ENCODE measurements at places on chromosomes 6 and 20.

GRCh38 chr20:36060676-36061075 lies 92.3 kb downstream of the CNBD2 start:
- no peak for DNase-seq

GRCh38 chr6:15929685-15930084 lies 199.2 kb upstream of the MYLIP start:
- DNase-seq: no peak

- DNase-seq: no peak
Measured at GRCh38 chr6:167719920-167720319, 106.8 kb upstream of the AFDN start.

GRCh38 chr6:125477844-125478243 lies 176.1 kb upstream of the HDDC2 start:
- DNase-seq: no peak

DNA sequence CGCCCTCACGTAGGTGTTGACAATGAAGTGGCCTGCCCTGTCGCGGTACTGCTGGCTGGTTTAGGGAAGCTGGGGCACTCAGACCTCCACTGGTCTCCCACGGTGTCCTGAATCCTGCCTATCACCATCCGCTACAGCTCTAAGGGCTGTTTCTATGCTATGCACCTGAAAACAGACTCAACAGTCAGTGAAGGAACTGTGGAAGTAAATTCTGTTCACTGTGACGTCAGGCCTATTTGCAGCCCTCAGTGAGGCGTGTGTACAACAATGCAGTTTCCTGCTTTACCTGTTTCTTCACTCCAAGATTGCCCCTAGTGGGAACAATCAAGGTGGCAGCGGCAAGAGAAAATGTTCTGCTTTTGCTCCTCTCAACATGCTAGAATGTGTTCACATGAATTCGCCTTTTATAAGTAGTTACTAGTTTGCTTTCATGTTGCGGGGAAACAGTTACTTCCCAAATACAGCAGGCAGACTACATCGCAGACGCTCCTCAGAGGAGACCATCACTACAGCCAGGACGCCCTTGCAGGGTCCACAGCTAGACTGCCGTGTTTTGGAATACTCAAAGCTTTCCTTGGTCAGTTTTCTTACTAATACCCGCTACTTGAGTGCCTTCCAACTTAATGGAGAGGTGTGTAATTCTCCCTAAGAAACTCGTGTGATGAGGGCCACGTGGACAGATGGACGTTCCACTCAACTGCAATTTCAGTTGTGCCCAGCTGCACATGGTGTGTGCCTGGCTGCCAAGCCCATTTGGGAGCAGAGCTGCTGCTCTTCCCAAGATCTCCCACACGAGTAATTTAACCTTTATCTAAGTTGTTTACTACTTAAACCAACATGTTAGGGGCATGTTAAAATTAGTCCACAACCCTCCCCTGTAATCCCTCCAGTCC lies 25.4 kb downstream of the DIDO1 start:
- peak; percentile 23 for DNase-seq

- DNase-seq: no peak
Measured at GRCh38 chr6:81455641-81456040, 296.8 kb downstream of the TENT5A start.

DNA sequence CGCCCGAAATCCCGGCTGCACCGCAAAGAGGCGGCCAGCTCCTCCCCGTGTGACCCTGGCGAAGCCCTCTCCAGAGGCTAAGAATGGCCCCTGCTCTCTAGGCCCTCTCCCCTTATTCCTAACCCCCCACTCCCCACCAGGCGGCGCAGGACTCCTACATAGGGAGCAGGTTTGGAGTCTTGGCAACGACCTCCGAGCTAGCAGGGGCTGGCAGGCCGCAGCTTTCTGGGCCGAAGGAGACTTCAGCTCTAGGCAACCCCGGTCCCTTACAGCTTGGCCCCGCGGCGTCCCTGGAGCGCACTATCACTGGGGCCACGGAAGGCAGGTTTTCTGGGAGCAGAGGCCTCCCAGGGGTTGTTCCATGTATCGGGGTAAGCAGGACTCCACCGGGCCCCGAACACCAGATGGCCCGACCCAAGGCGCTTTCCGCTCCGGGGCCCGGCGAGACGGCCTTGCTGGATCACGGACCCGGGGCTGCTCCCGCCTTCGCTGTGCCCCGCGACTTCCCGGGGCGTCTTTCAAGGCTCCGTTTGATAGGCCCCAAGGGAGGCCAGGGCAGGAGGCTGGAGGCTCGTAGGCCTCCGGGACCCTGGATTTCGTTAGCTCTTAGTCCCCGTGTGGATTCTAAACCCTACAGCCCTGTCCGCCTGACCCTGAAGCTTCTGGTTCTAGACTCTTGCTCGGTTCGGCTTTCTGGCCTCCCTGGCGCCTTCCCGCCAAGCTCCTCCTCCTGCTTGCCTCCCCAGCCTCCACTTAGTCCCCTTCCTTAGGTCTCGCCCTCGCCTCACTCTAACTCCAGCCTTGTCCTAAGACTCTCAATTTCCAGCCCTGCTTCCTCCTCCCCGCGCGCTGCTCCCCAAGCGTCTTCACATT lies 1.9 kb downstream of the SLC32A1 start:
- DNase-seq: no peak

DNA sequence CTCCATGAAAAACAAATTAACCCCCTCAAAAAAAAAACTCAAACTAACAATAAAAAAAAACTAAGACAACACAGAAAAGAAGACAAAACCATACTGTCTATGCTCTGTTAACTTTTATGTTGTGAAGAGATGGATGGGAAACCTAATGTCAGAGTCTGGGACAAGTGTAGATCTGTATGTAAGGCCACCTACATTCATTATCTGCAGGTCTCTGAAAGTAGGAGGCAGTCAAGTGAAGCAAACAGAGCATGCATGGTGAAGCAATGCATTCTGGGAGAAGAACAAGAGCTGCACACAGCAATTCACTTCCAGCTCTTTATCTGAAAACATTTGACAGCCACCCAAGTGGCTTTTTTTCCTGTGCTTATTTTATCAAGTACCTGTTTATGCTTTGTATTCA lies 452.0 kb downstream of the EPHA7 start:
- DNase-seq: no peak

GRCh38 chr6:169852504-169853195 lies 101.2 kb downstream of the ERMARD start:
- no peak for DNase-seq

GRCh38 chr6:166501246-166501645 lies 85.2 kb downstream of the RAMACL start:
- DNase-seq: no peak

DNA sequence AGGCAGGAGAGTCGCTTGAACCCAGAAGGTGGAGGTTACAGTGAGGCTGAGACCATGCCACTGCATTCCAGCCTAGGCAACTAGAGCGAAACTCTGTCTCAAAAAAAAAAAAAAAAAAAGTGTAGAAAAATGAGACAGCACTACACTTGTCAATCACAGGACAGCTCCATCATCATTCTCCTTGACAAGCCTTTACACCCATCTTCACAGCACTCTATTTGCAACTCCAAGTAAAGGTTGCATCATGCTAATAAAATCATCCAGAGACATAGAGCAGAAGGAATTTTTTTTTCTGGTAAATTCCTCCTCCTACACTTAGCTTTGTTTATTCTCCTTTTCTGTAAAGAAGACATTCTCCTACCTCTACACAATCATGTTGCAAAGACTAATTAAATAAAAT lies 791.0 kb upstream of the HS3ST5 start:
- no peak for DNase-seq

DNA sequence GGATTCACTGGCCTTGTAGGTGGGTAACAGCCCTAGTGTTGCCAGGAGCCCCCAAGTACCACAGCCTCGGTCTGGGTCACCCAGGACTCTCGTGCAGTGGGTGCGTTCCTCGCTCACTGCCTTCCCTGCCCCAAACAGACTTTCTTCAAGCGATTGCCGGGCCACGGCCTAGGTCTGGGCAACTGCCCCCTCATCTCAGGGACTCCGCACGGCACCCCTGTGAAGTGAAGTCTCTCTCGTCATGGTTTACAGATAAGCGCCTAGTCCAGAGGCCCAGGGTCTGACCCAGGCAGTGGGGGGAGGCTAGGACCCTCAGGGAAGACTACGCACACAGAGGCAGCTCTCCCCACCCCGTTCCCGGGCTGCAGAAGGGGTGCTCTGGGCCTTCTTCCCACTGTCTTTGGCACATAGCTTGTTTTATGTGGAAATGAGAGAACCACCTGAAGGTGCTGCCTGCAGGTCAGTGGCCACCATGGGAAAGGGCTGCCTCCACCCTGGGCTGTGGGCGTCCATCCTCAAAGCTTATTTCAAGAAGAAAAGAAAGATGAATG lies 220.8 kb downstream of the ERMARD start:
- DNase-seq: no peak

GRCh38 chr6:53032849-53033248 lies 32.4 kb upstream of the FBXO9 start:
- peak; percentile 25 for DNase-seq

- DNase-seq: no peak
Measured at GRCh38 chr6:84447651-84448050, 220.2 kb upstream of the CEP162 start.

DNA sequence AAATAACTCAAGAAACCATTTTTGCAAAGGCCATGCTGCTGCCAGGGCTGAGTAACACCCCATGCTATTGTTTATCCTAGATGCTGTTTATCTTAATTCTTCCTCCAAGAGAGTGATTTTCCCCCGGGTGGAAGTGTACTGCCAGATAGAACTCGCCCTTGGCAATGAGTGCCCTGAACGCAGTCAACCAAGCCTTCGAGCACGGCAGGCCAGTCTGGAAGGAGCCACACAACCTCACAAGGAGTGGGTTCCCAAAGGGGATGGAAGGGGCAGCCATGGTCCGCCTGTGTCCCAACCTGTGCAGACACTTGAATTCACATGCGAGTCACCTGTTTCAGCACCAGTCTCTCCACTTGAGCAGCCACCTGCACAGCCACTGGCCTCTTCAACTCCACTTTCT lies 31.9 kb downstream of the PNPLA1 start:
- no peak for DNase-seq

- DNase-seq: no peak
Measured at GRCh38 chr6:98274691-98275090, 559.7 kb upstream of the POU3F2 start.

DNA sequence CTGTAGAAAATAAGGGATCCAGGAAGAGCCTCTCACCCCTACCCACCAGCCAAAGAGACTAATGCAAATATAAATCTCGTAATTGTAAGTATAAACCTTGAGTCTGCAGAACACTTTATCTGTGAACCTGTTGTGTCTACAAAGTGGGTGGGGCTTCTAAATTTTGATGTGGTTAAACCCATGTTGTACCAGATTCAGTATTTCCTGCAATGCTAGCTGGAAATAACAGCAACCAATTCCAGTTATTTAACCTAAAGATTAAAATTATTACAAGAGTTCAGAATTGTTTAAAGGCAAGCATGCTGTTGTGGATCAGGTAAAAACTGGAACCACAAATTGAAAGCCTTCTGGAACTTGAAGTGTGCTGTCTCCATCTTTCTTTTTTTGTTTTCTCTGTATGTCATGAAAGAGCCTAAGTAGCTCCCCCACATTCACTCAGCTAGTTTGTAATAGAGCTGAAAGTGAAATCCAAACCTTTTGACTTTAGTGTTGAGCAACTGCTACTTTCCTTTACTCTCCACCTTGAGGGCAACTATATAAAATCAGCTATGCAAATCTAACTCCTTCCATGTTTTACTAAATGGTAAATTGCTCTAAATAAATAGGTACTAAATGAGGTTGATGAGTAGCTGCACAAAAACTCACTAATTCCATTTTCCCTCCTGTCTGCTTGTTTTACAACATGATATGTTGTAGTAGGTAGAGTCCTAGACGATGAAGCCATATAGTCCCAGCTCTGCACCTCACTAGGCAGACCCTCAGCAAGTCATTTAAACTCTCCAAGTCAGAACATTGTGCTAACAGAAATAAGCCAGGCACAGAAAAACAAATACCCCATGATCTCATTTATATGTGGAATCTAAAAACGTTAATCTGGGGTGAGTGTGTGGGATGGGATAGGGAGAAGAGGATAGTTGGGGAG lies 17.9 kb upstream of the THEMIS start:
- DNase-seq: no peak

- no peak for DNase-seq
Measured at GRCh38 chr20:7806831-7807230, 133.4 kb downstream of the HAO1 start.

DNA sequence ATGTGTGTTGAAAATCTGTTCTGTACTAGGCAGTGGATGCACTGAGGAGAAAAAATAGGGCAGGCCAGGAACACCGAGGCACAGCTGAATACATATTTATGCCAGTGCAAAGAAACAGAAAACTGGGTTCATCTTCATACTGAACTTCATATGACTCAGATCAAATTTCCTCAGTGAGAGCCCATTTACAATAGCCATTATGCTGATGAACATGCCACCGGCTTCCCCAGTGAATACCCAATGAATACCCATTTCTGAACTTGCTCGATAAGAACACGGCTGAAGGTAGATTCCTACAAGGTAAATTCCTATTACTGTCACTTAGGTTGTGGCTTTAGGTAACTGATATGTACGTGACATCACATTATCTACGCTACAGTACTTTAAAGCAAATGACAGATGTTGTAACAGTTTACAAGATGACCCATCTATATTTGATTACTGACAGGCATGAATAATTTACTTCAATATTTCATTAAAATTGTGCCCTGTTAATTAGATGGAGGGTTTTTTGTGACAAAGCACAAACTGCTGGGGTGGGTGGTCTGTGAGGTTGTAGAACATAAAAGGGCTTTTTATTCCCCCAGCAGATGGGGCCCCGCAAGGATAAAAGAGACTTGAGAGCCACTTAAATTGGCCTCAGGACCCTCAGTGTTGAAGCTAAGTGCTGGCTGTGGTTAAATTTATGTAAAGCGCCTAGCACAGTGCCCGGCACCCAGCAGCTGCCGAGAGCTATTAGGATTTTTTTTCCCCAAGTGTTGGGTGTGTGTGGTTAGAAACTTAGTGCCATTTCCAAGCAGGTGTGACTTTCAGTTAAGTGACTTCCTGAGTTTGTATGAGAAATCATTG lies 264.5 kb downstream of the CD83 start:
- DNase-seq: no peak

Data from fibroblast of lung (primary cell).